ENCODE measurements at places on chromosomes 1 and 21.

DNA sequence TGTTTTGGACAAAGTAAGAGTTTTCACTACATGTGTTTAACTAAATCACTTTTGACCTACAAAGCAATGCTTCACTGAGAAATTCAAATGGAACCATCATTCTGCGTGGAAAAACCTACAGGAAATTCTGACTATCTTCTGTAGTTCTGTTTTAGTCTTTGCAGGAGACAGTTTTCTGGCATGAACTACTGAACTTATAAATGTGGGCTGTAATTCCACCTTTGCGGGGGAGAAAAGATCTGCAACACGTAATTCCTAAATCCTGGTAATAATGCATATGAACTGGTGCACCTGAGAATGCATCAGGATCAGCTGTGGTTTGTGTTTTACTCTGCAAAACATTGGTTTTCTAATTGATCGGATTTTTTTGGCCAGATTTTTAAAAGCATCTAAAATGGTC lies 106.0 kb downstream of the VPS13D start:
- no peak for DNase-seq

- no peak for DNase-seq
These were observed 257.6 kb upstream of the USP24 start for GRCh38 chr1:55472784-55473183.

GRCh38 chr1:153390938-153391710 lies at the start of gene S100A8:
S100A8 (minus strand) TSS chr1:153391073; CDS start chr1:153390535, 538 bp downstream.
- no peak for DNase-seq

DNA sequence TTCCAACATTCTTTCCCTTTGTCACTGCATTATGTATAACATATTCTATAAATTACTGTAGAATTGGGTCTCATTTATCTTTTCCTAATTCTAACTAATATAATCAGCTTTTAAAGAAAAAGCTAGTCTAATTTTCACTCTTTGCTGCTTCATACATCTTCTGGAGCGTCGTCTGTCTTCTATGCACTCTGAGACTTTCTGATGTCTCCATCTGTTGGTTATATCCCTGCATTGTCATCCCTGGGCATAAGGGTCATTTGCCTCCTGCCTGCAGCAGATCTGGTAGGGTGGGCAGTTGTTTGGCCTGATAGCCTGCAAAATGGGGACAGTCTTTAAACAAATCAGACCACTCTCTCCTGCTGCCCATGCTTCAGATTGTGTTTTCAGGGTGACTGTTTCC lies 40.8 kb upstream of the DYNLT5 start:
- no peak for DNase-seq

DNA sequence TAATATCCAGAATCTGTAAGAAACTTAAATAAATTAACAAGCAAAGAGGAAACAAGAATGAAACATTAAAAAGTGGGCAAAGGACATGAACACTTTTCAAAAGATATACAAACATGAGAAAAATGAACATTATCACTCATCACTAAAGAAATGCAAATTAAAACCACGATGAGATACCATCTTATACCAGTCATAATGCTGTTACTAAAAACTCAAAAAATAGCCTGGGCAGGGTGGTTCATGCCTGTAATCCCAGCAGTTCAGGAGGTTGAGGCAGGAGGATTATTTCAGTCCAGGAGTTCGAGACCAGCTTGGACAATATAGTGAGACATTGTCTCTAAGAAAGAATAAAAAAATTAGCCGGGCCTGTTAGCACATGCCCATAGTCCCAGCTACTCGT lies 6.1 kb downstream of the ZNF124 start:
- DNase-seq: no peak

DNA sequence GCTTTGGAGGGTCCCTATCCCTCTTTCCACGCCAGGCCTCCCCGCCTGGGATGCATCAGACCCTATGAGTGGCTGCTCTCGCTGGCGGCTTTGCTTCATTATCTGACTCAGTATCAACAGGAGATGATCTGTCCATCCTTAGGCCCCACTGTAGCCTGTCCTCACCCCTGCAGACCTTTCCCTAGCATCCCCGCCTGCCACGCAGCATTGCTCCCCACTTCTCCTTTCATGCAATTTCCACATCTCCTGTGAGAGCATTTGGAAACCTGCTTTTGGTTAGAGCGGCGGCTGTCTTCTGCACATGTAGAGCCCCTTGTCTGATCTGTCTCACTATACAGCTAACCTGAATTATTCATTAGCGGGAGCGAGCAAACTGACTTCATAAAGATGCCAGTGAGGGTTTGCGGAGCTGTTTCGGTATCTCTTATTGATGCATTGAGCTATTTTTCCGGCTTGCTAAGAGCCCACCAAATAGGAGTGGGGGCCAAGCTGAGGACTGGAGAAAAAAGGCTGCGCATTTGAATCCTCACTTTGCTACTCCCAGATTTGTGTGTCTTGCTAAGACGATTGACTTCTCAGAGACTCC lies 40.0 kb upstream of the ATP2B4 start:
- DNase-seq: no peak

DNA sequence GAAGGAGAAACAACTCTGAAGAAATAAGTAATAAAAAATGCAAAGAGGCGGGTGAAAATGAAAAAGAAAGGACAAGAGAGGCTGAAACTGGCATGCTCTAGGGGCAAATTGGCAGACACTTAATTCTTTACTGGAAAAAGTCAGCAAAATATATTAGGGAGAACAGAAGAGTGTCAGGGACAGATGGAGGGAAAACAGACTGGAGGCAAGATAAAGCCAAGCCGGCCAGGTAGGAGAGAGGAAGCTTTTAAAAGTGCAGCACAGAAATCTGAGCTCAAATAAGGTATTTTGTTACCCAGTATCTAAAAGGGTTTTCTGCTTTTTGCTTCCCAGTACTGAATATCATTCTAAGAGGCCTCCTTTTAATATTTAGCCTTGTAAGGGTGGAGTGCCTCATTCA lies 339.3 kb downstream of the PAPPA2 start:
- DNase-seq: no peak

- DNase-seq: no peak
These were observed 37.5 kb downstream of the ELAPOR1 start for GRCh38 chr1:109151146-109151990.

GRCh38 chr1:201092738-201093137 lies 19.5 kb downstream of the CACNA1S start:
- DNase-seq: no peak

- no peak for DNase-seq
These were observed 20.5 kb upstream of the XPR1 start for GRCh38 chr1:180611016-180611930.
